ENCODE measurements at places on chromosomes 16 and 17. TPM values are rescaled to one million over a fixed set of nuclear protein-coding genes. Genes with fewer than 3 reads are reported as not detected.

The MT1M gene
- total RNA-seq, result not detected

The DRC3 gene
- total RNA-seq, result not detected

The SEZ6L2 gene
- 0.32 TPM for total RNA-seq

The OGFOD1 gene
- 87.9 TPM for total RNA-seq

The RNF157 gene
- total RNA-seq, result 51.7 TPM

The FAHD1 gene
- total RNA-seq, result 20.2 TPM

The PRR29 gene
- 0.44 TPM for total RNA-seq

The CCL3 gene
- total RNA-seq, result 1,244 TPM

The SPNS2 gene
- 0.17 TPM for total RNA-seq

DNA sequence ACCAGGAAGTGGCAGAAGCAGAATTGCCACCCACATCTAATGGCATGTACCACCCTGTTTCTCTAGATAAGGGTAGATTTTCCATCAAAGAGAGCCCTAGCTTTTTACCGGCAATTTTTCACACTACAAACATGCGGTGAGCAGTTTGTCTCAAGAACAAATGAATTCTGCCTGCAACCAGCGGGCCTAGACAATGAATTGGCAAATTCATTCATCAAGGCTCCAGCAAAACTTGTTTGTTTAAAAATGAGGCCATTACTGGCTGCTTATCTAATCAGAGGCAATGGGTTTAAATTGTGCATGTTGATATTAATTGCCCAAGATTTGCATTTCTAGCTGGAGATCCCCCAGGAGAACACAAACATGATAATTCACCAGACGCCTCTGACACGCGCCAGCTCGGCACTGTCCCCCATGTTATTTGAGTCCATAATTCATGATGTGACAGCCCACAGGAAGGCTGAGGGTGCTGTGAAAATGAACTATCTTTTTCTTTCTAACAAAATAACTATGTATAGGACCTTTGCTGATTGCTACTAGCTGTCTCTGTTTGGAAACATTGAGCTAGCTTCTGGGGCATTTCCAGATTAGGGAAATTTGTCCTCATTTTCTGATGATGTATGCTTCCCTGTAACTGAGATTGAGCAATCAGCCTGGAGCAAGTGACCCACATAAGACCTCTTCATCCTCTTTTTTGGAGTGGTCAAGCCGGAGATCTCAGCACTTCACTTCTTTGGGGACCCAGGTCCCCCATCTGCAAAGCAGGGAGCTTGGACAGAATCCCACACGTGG, 80.8 kb downstream of the CNGB1 start:
- no peak for DNase-seq

DNA sequence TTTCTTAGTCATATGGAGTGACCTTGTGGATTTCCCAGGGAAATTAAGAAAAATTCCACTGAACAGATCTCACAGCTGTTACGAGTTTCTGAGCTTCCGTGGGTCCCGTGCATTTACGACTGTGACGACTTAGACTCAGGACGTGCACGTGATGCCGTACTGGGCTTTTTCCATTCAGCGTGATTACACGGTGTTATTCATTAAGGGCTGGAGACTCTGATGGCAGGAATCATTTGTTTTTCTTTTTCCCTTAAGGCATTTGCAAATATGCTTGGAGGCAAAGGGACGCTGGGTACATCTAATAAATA, 57.2 kb downstream of the TBC1D16 start:
- no peak for DNase-seq

GRCh38 chr17:58189436-58190146, 2.9 kb upstream of the EPX start:
- DNase-seq, result no peak

- no peak for DNase-seq
Observed at GRCh38 chr16:49093939-49094338, 187.7 kb downstream of the CBLN1 start.

DNA sequence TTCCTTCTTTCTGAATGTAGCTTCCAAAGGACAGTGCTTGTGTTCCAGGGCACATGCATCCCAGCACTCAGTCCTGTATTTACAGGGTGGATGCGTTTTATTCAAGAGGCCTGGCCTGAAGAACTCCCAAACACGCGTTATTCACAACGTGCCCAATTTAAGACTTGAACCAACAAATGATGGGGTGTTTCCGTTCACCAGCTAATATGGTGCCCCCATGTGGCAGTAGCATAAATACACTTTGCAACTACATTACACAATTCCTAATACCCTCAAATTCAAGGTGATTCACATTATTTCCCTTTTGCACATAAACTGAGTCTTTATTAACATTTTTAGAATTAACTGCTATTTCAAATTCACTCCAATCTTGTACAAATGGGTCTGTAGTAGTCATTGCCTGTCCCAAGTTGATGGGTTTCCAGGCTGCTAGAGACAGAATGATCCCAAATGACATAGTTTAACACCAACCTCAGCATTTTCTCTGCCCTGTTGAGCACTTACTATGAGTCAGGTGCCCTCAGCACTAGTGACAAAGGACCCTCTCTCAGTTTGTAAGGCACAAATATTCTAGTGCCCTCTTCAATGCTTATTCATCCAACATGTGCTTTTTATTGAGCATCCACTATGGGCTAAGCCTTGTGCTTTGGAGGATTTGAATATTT, 26.9 kb downstream of the HSD17B2 start:
- DNase-seq, result no peak

DNA sequence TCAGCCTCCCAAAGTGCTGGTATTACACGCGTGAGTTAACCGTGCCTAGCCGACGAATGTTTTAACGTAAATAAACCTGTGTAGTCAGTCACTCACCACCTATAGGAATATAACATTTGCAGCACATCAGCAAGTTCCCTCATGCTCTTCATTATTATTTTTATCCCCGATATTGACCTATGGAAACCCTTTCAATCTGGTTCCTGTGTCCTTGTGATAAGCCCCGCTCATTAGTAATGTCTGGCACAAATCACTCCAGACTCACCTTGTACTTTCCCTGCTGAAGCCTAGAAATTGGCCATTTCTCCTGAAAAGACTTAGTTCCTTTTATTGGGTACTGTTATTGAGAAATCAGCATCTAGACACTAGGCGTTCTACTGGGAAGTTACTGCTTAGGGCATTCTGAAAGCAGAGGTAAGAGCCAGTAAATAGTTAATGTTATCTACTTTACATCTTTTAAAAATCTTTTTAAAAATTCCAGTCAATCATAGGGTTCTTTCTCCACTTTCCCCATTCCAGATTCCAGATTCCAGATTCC, 1.5 kb upstream of the PHKG2 start:
- DNase-seq, result no peak

DNA sequence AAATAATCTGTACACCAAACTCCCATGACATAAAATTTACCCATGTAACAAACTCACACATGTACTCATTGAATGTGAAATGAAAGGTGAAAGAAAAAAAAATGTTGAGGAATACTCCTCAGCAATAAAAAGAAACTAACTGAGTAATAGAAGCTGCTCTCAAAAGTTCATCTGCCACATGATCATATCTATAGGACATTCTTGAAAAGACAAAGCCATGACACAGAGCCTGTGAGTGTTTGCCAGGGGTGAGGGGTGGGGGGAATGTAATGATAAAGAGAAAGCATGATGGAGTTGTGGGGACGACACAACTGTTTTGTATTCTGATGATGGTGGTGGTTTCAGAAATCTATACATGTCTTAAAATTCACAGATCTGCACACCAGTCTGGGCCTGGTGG, 52.2 kb upstream of the TMC5 start:
- no peak for DNase-seq

DNA sequence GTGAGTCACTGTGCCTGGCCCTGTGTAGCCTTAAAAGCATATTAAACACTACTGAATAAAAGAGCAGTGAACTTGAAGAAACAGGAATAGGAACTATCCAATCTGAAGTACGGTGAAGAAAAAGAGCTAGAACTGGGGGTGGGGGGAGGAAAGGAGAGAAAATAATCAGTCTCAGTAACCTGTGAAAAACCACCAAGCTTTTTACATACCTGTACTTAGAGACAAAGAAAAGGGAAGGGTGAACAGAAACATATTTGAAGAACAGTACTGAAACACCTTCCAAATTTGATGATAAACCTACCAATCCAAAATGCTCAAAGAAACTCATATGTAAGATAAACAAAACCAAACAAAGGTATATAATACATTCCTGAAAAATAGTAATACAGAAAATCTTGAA, 77.5 kb downstream of the USP32 start:
- no peak for DNase-seq

DNA sequence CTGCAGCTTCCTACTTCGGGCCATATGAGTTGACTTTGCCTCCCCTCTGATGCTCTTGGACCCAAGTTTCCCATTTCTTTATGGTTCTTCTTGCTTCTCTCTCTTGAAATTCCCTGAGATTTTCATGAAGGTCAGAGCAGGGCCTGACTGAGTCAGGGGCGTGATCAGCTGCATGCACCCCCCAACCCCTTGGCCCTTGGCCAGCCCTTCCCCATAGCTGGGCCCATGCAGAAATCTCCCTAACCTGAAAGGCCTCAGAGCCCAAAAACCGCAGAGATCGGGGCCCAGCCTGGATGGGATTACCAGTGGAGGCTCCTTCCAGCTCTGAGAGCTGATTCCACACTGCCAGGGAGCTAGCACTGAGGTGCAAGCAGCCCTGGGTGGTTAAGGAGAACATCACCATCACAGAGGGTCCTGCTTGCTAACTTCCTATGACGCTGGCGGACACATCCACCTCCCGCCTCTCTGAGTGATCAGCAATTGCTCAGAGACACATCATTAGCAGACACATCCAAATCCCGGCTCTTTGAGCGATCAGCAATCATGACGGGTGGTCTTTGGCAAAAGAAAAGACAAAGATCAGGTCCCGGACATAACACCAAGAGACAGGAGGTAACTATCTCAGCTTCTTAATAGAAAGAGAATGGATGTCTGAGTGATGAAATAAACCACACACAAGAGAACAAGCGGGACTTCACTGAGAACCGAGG, 161.5 kb downstream of the C16orf78 start:
- no peak for DNase-seq

- DNase-seq, result no peak
Observed at GRCh38 chr17:79919862-79920720, 80.9 kb upstream of the CBX4 start.

GRCh38 chr17:39648616-39649366, 11.8 kb downstream of the STARD3 start:
- DNase-seq, result no peak

GRCh38 chr17:10205549-10206185, 7.3 kb upstream of the GAS7 start:
- DNase-seq, result no peak

DNA sequence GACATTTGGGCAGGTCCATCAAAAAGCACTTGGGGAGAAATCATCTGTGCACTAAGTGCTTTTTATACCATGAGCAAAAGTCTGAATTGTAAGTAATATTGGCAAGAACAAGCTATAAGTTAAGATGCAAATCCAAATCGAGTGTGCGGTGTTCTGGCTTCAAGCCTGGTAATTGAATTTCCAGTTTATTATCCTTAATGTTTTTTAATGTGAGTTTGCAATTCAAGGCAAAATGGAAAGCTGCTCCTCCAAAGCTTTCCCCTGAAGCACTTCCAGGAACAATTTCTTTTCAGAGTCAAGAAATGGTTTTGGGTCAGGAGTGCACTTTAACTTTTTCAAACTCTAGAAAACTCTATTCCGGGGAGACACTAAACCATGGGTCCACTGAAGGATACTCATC, 445.7 kb downstream of the TOX3 start:
- no peak for DNase-seq

DNA sequence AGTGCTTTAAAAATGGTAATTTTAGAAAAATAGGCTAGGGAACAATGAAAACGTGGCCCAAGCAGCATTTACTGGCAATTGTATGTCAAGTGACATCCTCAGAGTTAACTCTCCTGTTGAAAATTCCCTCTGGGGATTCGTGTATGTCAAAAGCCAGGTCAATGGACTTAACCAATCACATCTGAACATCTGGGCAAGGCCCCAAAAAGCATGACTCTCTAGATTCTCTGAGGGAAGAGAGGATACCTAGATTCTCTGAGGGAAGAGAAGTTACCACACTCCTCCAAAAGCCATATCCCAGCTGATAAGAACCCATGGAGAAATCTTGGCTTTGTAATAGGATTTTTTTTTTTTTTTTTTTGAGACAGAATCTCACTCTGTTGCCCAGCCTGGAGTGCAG, 23.5 kb downstream of the NFE2L1 start:
- DNase-seq, result no peak

GRCh38 chr16:27264151-27264550, 4.4 kb downstream of the NSMCE1 start:
- no peak for DNase-seq

DNA sequence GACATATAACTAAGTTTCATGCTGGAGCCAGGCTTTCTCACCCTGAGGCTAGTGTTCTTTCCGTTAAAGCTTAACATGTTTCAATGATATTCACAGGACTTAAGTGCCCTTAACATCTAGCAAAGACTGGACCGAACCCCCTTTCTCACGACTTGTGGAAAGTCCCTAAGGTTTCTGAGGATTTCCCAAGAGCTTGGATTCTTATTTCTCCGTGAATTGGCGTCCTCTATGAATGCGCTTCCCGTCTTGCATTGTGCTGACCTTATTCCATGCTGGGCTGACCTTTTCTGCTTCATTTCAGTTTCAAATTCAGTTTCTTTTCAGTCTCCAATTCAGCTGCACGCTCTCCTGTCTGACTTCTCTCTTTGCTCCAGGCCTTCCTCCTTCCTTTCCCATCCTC, 206.4 kb downstream of the HS3ST3A1 start:
- DNase-seq, result no peak

DNA sequence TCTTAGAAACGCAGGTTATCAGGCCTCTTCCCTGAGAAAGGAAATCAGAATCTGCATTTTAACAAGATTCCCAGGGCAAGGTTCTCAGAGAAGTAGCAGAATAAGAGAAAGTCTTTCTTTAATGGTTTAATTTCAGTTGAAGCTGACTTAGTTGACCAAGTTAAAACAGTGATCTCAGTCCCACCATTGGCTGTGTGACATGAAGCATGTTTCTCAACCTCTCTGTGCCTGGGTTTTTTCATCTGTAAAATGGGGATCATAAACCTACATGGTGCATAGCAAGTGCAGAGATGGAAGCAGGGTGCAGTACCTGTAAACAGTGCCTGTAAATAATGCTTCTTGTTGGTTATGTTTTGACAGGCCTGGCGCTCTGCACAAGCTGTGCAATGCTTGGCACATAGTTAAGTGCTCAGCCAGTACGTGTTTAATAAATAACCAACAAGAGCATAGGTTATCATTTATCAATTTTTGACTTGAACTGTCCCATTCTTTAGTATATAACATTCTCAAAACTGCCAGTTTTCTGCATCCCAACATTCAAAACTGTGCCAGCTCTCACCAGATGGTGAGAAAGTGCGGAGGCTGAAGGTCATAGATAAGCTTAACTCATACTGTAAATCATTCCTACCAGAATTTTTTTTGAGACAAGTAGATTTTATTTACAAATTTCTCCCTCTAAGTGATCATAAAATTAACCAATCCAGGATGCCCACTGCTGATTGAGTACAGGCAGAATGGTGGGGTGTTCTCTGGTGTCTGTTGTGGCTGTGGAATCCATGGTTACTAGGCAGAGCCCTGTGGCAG, 6.9 kb downstream of the C17orf67 start:
- no peak for DNase-seq
